ENCODE measurements at places on chromosomes 12 and 14.

- DNase-seq = no peak
These were observed 714 bp upstream of the PSMC6 start for GRCh38 chr14:52706286-52706685.

DNA sequence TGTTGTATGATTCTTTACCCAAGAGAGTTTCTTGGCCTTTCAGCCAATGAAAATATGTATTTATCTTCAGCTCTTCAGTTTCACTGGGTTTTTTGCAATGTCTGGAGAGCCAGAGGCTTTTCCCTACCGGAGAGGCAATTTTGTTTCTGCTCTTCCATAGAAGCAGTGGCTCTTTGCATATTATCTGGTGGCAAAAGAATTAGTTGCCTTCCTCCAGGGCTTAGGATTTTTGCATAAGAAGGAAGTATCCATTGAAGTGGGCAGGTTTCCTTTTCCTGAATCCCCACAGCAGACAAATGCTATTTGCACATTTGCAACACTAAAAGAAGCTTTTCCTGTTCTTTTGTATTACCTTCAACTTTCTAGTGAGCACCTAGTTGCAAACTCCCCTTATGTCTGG, 75.2 kb downstream of the NTS start:
- DNase-seq = no peak

DNA sequence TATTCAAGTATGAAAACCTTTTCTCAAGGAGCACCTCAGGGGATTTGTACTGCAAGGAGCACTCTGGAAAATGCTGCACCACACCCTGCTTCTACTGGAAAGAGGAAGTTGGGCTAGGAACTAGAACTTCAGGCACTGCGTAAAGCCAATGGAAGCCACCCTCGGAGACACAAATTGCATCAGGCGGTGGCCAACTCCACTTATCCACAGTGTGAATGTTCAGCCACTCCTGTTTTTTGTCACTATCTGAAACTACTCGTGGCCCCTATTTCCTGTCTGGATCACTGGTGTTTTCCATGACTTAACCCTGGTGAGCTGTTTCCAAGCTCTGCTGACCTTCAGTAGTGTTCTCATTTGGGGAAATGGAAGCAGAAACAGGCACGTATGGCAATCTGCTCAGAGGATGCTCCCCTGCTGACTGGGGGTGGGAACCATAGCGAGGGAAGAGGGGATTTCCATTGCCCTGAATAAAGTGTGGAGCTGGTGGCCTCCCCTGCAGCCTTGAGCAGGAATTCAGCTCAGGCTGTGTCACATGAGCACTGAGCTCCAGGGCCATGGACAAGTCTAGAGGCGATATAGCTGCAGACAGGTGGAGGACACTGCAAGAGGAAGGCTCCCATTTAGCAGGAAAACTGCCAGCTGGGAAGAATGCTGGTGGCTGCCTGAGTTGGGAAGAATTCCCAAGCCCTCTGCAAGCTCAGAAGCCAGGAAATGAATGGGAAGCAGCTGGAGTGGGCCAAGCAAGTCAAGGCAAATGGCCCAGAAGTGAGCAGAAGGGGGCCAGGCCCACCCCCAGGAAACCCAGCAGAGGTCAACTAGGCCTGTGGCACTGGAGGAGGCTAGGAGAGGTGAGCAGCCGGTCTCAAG, 50.5 kb upstream of the RAP1B start:
- DNase-seq = no peak

GRCh38 chr14:84442521-84442920, 1087.4 kb upstream of the FLRT2 start:
- DNase-seq = no peak

- DNase-seq = no peak
These were observed 8.2 kb upstream of the CRADD start for GRCh38 chr12:93668919-93669418.

- DNase-seq = peak; percentile 47
These were observed 475.3 kb downstream of the EGLN3 start for GRCh38 chr14:33475623-33476022.
